ENCODE measurements at places on chromosomes 1 and 21. TPM values are rescaled to one million over a fixed set of nuclear protein-coding genes. Genes with fewer than 3 reads are reported as not detected.

DNA sequence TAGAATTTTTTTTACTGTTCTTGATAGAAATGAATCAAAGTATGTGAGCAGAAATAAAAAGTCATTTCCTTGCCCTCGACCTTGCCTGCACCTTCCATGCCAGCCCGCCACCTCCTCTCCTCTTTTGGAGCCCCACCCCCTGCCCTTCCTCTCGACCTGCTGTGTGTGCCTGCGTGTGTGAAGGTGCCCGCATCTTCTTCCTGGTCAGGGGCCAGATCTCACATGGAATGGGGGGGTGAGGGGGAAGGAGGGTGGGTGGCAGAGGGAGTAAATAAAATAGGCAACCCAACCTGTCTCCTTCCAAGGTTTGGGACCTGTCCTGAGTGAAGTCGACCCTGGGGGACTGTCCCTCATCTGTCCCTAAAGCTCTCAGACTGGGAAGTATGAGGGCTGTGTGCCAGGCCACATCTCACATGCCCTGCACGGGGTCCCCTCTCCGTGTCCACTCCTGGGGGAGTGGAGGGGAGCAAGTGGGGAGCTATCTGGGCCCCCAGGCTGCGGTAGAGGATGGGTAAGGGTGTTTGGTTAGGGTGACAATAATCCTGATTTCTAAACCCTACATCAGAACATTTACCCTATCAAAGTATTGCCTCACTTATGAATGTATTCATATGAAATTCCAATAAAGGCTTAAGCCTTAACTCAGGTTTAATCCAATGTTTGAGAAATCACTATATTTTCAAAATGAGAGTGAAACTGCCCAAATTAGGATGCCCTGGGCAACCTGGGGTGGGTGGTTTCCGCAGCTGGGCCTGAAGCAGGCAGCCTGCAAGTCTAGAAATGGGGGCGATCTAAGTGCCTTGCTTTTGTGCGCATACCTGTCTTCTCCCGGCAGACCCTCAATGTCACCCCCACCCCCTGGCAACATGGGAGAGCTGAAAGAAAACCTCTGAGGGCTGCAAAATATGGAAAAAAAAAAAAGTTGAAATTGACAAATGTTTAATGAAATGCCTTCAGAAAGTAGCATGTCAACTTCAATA lies 15.4 kb downstream of the AMPD2 start:
- DNase-seq: no peak

GRCh38 chr1:17662296-17662695 lies 92.8 kb upstream of the ACTL8 start:
- no peak for DNase-seq

- DNase-seq: no peak
These were observed 91.0 kb upstream of the CD55 start for GRCh38 chr1:207230441-207230840.

DNA sequence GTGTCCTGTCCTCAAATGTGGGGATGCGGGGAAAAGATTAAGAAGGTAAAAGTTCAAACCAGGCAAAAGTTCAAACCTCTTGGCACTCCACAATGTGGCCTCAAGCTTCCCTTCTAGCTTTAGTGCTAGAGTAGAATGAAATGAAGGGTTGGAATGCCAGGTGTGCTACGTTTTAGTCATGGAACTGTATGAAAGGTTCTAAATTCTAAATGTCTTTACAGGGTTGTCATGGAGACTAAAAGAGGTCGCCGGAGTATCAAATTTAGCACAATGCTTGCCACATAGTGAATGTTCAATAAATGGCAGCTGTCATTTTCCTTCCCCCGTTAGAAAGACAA lies 57.2 kb upstream of the LRRC8D start:
- no peak for DNase-seq

DNA sequence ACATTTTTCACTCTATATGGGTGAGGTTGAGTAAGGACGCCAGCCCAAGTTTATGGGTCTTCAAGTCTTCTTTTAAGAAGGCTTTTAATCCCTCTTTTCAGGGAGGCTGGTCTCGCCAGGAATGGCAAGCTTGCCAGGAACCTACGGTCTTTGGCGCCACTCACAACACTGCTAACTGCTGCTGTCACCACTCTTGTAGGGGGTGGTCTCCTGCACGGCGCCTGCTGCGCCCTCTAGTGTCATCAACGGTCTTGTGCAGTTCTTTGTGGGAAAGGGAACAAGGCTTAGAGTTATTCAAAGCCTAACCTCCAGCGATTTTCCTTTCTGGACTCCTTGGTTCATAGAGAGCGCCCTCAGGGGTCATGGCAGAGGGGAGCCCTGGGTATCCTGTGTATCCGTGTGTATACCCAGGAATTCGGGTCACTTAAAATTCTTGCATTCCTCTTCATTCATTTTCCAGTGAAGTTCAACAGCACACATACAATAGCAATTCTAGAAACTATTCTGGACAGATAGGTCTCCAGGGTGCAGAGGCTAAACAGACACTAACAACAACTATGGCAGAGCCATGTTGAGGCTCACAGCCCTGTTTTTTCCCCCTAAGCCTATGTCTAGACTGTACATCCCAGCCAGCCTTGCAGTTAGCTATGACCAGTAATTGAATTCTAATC lies 392.8 kb upstream of the CAMK1G start:
- DNase-seq: peak; percentile 48

DNA sequence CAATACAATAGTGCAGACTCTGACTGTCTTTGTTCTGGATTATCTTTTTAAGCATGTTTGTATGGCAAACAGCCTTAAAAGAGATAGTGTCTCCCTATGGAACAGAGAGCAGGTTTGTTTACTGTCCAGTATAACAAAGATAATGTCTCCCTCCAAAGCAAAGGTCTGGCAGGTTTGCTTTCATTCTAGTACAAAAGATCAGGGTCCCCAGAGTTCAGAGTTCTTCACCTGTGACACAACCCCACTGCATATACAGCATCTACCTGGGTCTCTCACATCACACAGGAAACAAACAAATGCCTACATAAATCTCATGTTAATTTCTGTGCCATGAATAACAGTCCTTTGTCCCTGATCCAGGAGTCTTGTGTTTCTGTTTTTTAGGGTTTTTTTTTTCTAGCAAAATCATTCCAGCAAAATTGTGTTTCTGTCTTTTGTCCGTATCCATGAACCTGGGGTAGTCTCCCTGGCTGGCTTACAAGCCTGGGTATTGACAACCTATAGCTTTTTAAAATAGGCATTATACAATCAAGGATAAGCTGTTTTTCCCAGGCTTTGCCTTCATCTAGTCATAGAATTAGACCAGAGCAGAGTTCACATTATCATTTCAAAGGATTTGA lies 89.4 kb upstream of the PTBP2 start:
- no peak for DNase-seq

GRCh38 chr1:220577926-220578325 lies 50.0 kb downstream of the MARK1 start:
- DNase-seq: no peak

DNA sequence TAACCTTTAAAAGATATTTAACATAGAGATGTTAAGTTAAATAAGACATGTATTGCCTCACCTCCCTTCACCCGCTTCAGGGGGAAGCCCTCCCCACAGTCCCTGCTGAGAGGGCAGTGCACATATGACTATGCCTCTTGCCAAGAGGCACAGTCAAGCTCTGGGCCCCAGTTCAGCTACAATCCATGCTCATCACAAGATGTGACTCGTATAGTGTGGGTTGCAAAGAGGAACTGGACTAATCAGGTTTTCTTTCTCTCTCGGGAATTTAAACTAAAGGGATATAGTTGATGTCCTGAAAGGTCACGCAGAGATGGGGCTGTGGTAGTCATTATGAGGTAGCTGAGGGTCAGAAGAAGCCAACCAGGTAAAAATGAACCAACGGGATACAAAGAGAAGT lies 35.6 kb downstream of the LYST start:
- DNase-seq: peak; percentile 4

- DNase-seq: no peak
These were observed 25.4 kb downstream of the CHD5 start for GRCh38 chr1:6154525-6155319.

- peak; percentile 96 for DNase-seq
These were observed 26.9 kb upstream of the DDR2 start for GRCh38 chr1:162605225-162605927.

DNA sequence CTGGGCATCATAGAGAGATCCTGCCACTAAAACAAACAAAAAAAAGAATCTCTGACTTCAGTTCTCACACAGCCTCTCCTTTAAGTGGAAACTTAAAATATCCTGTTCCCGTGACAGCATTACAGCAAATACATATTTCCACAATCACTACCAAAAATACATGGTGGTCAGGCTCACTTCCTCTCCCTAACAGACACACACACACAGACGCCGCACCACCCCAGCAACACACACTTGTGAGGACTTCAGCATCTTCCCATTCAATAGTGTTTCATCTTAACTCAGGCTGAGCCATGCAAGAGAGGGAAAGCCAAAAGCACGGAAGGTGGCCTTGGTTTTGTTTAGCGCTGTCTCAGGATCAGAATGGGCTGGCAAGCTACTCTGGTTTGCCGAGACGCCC lies 21.9 kb downstream of the KIAA1614 start:
- no peak for DNase-seq

GRCh38 chr1:193083365-193084088 lies 21.7 kb downstream of the GLRX2 start:
- no peak for DNase-seq

DNA sequence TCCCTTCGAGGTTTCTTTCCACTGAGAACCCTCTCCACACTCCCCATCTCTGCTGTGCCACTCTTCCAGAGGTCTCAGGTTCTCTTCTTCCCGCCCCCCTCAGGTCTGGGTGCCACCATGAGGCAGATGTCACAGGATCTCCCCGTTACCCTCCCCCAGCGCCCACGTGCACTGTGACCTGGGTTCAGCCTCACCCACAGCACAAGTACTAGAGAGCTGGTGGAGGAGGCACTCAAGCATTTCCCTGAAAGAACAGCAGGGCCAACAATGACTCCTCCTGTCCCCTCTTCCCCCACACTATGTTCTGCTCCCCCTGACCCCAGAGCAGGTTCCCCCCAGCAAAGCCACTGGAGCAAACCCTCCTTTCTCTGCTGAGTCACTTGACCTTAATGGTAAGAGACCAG lies 14.3 kb downstream of the PLEKHA6 start:
- DNase-seq: no peak

- DNase-seq: peak; percentile 85
These were observed at the start of gene LMOD1 for GRCh38 chr1:201946224-201946908. LMOD1 (minus strand) TSS chr1:201946548; CDS start chr1:201946340, 208 bp downstream.

GRCh38 chr1:38589036-38589435 lies 270.5 kb downstream of the RRAGC start:
- no peak for DNase-seq

DNA sequence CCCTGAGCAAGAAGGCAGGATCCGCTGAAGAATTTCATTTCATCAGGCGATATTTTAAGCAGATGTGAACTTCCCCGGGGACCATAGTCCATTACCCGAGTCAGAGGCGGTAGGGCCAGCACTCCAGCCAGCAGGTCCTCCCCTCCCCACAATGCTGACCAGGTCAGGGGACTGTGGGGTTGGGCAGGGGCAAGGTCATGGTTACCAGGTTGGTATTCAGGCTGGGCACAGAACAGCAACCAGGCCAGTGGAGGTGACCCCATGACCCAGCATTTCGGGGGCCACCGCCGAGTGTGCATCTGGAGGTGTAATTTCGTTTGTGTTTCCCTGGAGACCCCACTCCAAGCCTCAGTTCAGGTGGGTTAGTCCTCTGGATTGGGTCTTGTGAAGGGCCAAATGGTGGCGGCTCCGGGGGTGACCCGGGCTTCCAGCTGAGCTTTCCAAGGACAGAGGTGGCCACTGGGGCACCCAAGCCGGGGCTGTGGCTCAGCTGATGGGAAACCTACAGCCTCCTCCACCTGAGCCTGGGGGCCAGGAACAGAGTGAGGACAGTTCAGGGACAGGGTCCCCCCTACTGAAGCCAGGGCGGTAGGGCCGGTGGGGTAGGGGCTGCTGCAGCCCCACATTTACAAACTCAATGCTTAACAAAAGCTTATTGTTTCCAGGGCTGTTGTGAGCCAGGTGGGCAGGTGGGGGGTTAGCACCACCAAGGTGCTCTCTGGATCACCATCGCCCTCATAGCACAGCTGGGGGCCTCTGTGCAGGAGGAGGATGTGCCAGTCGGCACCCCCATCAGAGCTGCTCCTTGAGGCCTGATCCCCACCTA lies 2.8 kb downstream of the PRDM16 start:
- DNase-seq: no peak

- DNase-seq: no peak
These were observed 26.8 kb upstream of the MAP1LC3C start for GRCh38 chr1:242025681-242026080.

DNA sequence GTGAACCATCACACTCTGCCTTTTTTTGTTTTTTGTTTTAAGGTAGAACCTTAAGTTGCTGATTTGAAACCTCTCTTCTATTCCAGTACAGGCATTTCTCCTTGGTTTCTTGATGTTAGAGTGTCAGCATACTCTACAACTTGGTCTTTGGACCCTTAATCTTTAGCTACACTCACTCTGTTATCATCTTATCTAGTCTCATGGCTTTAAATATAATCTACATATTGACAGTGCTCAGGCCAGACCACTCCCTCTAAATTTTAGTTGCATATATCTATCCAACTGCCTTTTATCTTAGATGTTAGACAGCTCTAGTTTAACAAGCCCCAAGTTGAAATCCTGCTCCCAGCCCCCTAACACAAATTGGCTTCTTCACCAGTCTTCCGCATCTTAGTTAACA lies 22.1 kb downstream of the NME7 start:
- DNase-seq: no peak

DNA sequence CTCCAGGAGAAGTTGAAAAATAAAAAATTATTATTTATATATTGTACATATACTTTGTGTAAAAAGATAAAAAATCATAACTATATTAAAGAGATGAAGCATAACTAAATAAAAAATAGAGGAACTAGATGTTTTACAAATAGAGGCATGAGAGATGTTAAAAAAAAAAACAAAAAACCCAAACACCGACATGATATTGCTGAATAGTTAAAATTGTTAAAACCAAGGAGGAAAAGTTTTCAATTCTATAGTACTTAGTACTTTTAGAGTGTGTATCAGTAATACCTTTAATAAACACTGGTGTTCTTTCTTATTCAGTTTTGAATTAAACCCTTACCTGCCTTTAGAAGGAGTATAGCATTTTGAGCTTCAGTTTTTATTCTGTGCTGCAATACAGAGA lies 32.1 kb downstream of the BACH1 start:
- no peak for DNase-seq

RNF186 gene
- not detected for total RNA-seq

STIL gene
- 4.6 TPM for total RNA-seq

RERE gene
- total RNA-seq: 69.8 TPM

OR6K3 gene
- total RNA-seq: not detected

KCNE2 gene
- total RNA-seq: not detected

IPO13 gene
- total RNA-seq: 10.9 TPM

DCAF6 gene
- total RNA-seq: 41.8 TPM

TSTD1 gene
- total RNA-seq: 6.0 TPM

TGFB2 gene
- total RNA-seq: 13.4 TPM

CYP4Z1 gene
- under 0.01 TPM for total RNA-seq

ARHGAP29 gene
- total RNA-seq: 171 TPM

Measured in dermis microvascular lymphatic vessel endothelial cell (primary cell).